ENCODE measurements at places on chromosomes 3 and 15.

- peak overlapping the region; percentile 13 for H3K27ac ChIP-seq
- no peaks in the 10 kb centered on the region for H3K27me3 ChIP-seq
- no peak for DNase-seq
Observed at GRCh38 chr3:136802481-136802996, 16.4 kb upstream of the SLC35G2 start.

DNA sequence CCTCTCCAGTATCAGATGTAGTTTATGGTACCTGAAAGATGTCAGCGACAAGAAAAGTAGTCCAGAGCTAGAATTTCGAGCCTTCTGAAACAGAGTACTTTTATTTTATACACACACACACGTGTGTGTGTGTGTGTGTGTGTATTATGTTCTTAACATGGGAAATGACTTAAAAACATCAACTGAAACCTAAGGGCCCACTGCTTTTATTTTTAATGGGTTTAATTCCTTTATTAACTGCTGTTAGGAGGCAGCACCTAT is 1.9 kb downstream of the TCF12 start:
- no peak overlapping the region for H3K27ac ChIP-seq
- H3K4me3 ChIP-seq, result peak overlapping the region; percentile 100
- H3K36me3 ChIP-seq, result no peaks in the 10 kb centered on the region

GRCh38 chr15:69755551-69756310 is 303.1 kb downstream of the RPLP1 start:
- H3K27ac ChIP-seq, result no peak overlapping the region
- H3K36me3 ChIP-seq, result no peaks in the 10 kb centered on the region
- H3K4me1 ChIP-seq, result no peaks in the 10 kb centered on the region
- no peak overlapping the region for H3K4me3 ChIP-seq
- no peaks in the 10 kb centered on the region for H3K27me3 ChIP-seq

GRCh38 chr15:66233487-66234415 is 19.8 kb downstream of the MEGF11 start:
- no peak overlapping the region for H3K27ac ChIP-seq
- no peaks in the 10 kb centered on the region for H3K27me3 ChIP-seq
- no peak for DNase-seq

- H3K36me3 ChIP-seq, result no peaks in the 10 kb centered on the region
- H3K4me3 ChIP-seq, result no peak overlapping the region
- no peaks in the 10 kb centered on the region for H3K27me3 ChIP-seq
- DNase-seq, result no peak
Observed at GRCh38 chr3:196634829-196635228, 4.7 kb upstream of the NRROS start.

GRCh38 chr3:102026656-102027055 is 177.3 kb downstream of the NFKBIZ start:
- no peaks in the 10 kb centered on the region for H3K27me3 ChIP-seq
- H3K27ac ChIP-seq, result no peak overlapping the region
- H3K36me3 ChIP-seq, result no peaks in the 10 kb centered on the region
- H3K4me1 ChIP-seq, result no peaks in the 10 kb centered on the region
- no peak for DNase-seq
- no peak overlapping the region for H3K4me3 ChIP-seq

DNA sequence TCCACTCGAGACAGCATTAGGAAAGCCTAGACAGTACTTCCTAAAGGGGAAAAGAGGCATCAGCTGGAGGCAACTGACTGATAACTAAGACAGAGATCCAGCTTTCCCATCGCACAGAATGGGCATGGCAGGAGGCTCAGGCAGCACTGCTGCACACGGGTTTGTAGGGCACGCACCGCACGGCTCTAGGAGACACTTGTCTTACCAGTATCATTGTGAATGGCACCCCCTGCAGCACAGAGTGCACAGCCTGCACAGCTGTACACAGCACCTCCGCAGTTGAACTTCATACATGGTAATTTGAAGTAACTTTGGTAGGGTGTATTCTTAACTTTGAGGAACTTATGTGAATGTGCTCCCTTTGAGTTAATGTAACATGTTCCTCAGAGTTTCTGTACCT is 281.6 kb downstream of the PLCL2 start:
- no peak overlapping the region for H3K4me3 ChIP-seq
- peaks cover 39% of the 10 kb centered on the region for H3K36me3 ChIP-seq
- no peaks in the 10 kb centered on the region for H3K4me1 ChIP-seq
- H3K27me3 ChIP-seq, result no peaks in the 10 kb centered on the region
- H3K27ac ChIP-seq, result no peak overlapping the region

DNA sequence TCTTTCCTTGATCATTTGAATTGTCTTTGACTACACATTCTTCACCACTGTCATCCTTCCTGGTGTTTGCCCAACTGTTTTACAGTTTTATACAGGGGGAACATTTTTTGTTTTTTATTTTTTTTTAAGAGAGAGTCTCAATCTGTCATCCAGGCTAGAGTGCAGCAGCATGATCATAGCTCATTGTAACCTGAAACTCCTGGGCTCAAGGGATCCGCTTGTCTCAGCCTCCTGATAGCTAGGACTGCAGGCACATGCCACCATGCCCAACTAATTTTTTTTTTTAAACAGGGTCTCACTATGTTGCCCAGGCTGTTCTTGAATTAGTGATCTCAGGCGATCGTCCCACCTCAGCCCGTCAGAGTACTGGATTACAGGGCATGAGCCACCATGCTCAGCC is 222.6 kb downstream of the BBX start:
- no peak for DNase-seq
- H3K4me1 ChIP-seq, result no peaks in the 10 kb centered on the region

DNA sequence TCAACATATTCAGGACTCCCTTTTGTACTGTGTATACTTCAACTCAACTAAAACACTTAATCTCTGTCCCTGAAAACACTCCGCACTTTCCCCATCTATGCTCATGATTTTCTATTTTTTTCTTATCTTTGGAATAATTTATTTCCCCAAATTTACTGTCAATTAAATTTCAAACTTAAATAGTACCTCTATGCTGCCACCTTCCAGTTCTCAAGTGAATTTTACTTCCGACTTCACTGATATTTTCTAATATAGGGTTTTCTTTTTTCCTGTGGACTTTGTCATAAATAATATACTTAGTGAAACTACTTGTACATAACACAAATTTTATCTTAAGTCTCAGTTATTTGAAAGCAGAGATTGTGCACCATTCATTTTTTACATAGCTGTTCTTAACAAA is 1303.3 kb downstream of the OTOL1 start:
- H3K27ac ChIP-seq, result no peak overlapping the region
- no peaks in the 10 kb centered on the region for H3K4me1 ChIP-seq
- no peaks in the 10 kb centered on the region for H3K36me3 ChIP-seq
- no peaks in the 10 kb centered on the region for H3K27me3 ChIP-seq

DNA sequence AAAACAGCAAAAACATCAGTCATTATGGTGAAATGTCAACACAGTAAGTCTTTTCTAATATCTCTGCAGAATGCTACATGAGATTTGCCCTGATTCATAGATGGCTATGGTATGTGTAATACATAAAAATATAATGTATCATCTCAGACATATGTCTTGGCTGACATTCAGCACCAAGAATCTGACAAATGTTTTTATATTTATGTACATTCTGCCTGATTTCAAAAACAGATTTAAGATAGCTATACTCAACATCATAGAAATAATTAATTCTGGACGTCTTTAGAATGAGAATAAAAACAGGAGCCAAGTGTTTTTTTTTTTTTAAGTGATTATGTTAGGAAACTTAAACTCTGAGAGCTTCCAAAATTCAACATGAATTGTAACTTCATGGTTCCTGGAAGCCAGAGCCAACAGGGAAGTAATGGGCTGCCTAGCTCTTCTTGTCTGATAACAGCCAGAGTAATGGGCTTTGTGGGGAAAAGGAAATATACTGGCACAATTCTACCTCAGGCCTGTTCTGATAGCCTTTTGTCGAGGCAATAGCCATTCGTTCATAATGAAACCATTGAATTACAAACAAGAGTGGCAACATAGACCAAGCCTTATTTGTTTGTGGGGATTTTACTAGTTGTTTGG is 184.4 kb downstream of the VGLL4 start:
- no peaks in the 10 kb centered on the region for H3K27me3 ChIP-seq
- H3K27ac ChIP-seq, result no peak overlapping the region
- H3K4me1 ChIP-seq, result peaks cover 8% of the 10 kb centered on the region

DNA sequence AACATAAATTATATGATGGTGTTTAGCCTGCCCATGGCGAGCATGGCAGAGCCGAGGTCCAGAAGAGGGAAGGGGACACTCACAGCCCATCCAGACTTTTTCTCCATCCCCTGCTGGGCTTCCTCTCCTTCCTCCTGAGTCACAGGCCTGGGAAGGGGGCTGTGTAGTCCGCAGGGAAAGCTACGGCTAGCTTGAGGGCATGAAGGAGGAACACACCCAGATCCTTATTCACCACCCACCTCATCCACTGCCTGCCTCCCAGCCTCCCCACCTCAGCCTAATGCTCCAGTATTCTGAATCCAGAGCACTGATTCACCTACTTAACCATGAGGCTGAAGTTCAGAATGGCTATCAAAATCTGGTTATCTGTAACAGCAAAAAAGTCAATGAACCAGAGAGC is 97.8 kb downstream of the OXNAD1 start:
- no peak for DNase-seq
- H3K4me1 ChIP-seq, result peaks cover 35% of the 10 kb centered on the region
- H3K27ac ChIP-seq, result no peak overlapping the region

- no peak for DNase-seq
- H3K27ac ChIP-seq, result peak overlapping the region; percentile 93
- no peaks in the 10 kb centered on the region for H3K27me3 ChIP-seq
Observed at GRCh38 chr3:129161860-129162271, 1.0 kb upstream of the ISY1 start.

- no peak for DNase-seq
- no peak overlapping the region for H3K27ac ChIP-seq
- H3K36me3 ChIP-seq, result no peaks in the 10 kb centered on the region
- H3K27me3 ChIP-seq, result no peaks in the 10 kb centered on the region
- H3K4me1 ChIP-seq, result no peaks in the 10 kb centered on the region
- H3K4me3 ChIP-seq, result no peak overlapping the region
Observed at GRCh38 chr15:35956056-35956455, 410.1 kb upstream of the DPH6 start.

DNA sequence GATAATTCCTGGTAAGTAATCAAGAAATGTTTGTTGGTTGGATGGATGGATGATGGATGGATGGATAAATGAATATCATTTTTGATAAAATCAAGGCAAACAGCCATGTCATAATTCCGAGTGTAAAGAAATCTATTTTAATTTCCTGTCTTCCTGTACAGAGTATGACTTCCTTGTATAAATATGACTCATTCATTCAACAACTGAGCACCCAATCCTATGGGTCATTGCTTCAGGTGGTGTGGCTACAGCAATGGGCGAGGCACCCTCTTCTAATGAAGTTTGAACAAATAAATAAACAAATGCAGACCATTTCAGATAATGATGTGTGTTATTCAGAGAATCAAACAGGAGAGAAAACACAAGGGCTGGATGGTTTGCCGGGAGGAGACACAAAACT is 198.7 kb downstream of the TNIK start:
- H3K36me3 ChIP-seq, result no peaks in the 10 kb centered on the region
- no peak for DNase-seq
- H3K27me3 ChIP-seq, result no peaks in the 10 kb centered on the region
- H3K4me3 ChIP-seq, result no peak overlapping the region
- H3K4me1 ChIP-seq, result peaks cover 47% of the 10 kb centered on the region

DNA sequence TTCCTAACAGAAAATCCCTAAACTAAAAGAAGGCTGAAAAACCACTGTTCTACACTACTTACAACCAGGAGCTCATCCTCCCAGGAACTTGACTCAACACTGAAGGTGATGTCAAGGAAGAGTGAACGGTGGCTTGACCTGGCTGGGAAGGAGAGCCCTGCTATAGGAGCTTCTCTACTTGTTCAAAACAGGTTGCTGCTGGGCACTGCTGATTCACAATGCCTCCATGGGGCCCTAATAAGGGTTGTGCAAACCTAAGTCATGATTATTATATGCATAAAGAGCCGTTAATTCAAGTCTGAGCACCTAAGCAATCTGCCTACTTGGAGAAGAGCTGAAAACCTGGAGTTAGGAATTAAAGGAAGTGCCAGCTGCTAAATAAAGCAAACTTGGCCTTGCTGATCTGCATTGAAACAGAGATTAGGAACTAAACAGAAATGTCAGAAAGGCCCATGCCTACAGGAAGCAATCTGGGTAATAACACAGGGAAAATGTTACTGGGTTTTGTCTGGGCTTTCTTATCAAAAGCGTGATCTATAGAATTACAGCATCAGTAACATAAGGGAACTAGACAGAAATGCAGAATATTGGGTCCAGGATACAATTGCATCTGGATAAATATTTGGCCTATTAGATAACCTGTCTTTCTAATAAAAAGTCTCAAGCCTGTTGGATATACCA is 243.2 kb downstream of the NEK10 start:
- no peaks in the 10 kb centered on the region for H3K27me3 ChIP-seq
- no peaks in the 10 kb centered on the region for H3K36me3 ChIP-seq
- no peak overlapping the region for H3K4me3 ChIP-seq
- no peaks in the 10 kb centered on the region for H3K4me1 ChIP-seq

- H3K27me3 ChIP-seq, result no peaks in the 10 kb centered on the region
- H3K4me1 ChIP-seq, result no peaks in the 10 kb centered on the region
- no peak overlapping the region for H3K4me3 ChIP-seq
- no peak overlapping the region for H3K27ac ChIP-seq
- peaks cover 100% of the 10 kb centered on the region for H3K36me3 ChIP-seq
Observed at GRCh38 chr3:47847260-47847659, 44.3 kb downstream of the DHX30 start.

- no peak for DNase-seq
- H3K27ac ChIP-seq, result peak overlapping the region; percentile 99
- no peaks in the 10 kb centered on the region for H3K27me3 ChIP-seq
- H3K36me3 ChIP-seq, result no peaks in the 10 kb centered on the region
- H3K4me1 ChIP-seq, result peaks cover 67% of the 10 kb centered on the region
Observed at GRCh38 chr3:134314588-134315285, 59.5 kb downstream of the AMOTL2 start.

GRCh38 chr15:45660231-45660979 is 25.6 kb downstream of the SQOR start:
- no peak for DNase-seq
- H3K36me3 ChIP-seq, result peaks cover 25% of the 10 kb centered on the region
- H3K4me1 ChIP-seq, result peaks cover 38% of the 10 kb centered on the region

DNA sequence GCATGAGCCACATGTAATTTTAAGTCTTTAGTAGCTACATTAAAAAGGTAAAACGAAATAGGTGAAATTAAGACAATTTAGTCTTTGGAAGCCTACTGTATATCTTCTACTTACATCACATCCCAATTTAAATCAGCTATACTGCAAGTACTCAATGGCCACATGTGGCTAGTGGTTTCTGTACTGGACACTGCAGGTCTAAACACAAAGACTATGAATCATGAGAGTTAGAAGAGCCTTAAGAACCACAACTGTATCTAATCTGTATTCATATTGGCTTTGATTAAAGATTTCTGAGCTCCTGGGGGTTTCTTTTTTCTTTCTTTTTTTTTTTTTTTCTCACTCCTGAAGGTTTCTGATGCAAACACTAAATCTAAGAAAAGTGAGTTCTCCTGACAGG is 2.3 kb upstream of the EIF1B start:
- no peak overlapping the region for H3K27ac ChIP-seq
- H3K36me3 ChIP-seq, result peaks cover 1% of the 10 kb centered on the region
- peaks cover 37% of the 10 kb centered on the region for H3K4me1 ChIP-seq
- no peak overlapping the region for H3K4me3 ChIP-seq
- H3K27me3 ChIP-seq, result no peaks in the 10 kb centered on the region
- DNase-seq, result no peak

- no peak for DNase-seq
- no peaks in the 10 kb centered on the region for H3K36me3 ChIP-seq
- no peaks in the 10 kb centered on the region for H3K4me1 ChIP-seq
- H3K27me3 ChIP-seq, result no peaks in the 10 kb centered on the region
- no peak overlapping the region for H3K27ac ChIP-seq
Observed at GRCh38 chr3:78079514-78079913, 1039.6 kb downstream of the ROBO2 start.

- no peaks in the 10 kb centered on the region for H3K36me3 ChIP-seq
- DNase-seq, result no peak
- H3K27ac ChIP-seq, result no peak overlapping the region
Observed at GRCh38 chr3:195931582-195932273, 23.4 kb upstream of the TNK2 start.

All from esophagus muscularis mucosa (tissue), 4 donors.